ENCODE measurements at places on chromosomes 3 and 15. TPM values are rescaled to one million over a fixed set of nuclear protein-coding genes. Genes with fewer than 3 reads are reported as not detected.
A peak's percentile ranks its signal among the peaks of the same experiment; 100 is the strongest.

The NCKIPSD gene
- 21.1 TPM for total RNA-seq

DNA sequence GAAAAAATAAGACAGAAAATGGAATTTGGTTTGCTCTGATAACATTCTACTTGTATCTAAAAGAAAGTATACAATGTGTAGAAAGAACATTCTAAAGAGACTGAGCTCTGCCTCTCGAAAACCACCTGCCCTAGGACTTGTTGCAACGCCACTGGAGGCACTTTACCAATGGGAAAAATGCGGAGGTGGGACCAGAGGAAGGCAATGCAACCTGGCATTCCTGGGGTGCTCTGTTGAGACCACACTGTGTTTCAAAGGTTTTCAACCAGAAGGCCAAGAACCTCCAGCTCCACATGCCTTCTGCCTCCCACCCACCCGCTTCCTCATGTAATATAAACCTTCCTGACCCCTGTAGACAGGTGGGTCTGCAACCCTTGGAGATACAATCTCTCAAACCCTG, 4.5 kb downstream of the PROK2 start:
- DNase-seq = no peak

DNA sequence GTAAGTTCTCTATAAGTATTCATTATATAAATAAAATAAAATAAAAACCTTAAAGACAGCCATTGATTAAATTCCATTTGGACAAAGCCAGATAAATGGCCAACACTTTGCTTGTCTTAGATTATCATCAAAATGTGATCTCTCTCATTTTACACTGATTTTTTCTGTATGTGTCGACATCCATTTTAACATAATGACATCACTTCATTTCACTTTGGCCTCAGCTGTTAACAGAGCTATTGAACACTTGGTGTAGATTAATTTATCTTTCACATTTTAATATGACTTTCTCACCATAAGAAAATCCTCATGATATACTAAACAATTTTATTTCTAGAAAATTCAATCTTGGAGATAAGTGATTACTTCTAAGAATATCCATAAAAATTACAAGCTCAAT, 198.1 kb downstream of the MECOM start:
- no peak for DNase-seq

- DNase-seq = no peak
Observed at GRCh38 chr3:192844836-192845525, 72.7 kb downstream of the MB21D2 start.

DNA sequence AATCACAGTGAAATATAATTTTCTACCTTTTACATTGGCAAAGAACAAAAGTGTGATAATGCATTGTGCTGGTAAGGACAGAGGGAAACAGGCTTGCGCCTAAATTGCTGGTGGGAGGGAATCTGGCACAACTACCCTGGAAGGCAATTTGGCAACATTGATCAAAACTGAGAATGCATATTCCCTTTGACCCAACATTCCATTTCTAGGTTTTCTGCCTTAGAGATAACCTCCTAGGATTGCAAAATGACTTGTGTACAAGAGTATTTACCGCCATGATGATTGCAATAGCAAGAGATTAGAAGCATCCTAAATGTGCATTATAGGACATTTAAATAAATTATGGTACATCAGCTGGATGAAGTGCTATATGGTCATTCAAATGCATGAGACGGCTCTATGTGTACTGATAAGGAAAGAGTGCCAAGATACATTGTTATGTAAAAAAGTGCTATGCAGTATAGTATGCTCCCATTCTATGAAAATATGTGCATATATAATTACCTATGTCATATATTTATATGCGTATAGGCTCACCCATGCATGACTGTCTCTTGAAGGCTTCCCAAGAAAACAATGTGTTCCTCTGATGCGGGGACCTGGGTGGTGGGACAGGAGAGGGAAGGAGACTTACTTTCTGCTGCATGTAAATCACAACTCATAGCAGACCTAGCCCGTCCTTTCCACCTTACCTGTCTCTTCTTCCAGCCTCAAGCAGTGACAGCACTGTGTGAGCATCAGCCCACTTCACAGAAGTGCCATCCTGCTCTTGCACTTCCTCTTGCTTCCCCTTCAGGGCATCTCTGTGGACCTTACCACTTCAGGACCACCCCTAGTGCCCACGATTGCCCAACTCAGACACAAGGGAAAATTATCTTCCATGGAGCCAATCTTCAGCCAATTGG, 249.9 kb upstream of the TLE3 start:
- no peak for DNase-seq

- DNase-seq = no peak
Observed at GRCh38 chr15:101028321-101028720, 109.2 kb downstream of the LRRK1 start.

The GATM gene
- total RNA-seq = 0.78 TPM

The CFAP20DC gene
- 8.8 TPM for total RNA-seq

The HTR3E gene
- total RNA-seq = not detected

- DNase-seq = no peak
Observed at GRCh38 chr3:102098130-102098885, 249.0 kb downstream of the NFKBIZ start.

GRCh38 chr3:46947546-46947901, 29.0 kb downstream of the CCDC12 start:
- DNase-seq = no peak

DNA sequence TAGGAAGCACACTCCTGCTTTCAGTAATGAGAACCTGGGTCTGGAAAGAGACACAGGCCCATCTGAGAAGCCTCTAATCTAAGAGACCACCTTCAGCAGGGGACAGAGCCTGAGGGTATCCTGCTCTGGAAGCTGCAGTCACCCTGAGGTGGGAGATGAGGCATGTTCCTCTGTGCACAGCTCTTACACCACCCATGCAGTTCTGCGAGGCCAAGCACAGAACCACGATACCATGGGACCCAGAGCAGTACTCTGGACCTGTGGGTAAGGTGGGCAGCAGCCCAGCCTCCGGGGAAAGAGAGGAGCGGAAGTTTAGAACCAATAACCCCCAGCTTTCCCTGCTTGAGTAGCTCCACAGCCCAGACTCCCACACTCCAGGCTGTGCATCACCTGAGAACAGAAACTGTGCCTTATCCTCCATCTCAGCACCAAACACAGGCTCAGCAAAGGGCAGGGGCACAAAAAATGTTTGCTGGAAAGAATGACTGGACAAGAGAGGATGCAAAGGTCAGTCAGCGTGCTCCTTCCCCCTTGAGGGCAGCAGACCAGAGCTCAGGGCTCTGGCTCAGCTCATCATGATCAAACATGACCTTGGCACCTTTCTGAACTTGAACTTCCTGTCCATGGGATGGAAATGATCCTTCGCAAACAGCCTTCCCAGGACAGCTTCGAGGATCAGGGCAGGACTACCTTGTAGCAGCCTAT, 43.1 kb downstream of the RBPMS2 start:
- DNase-seq = no peak

DNA sequence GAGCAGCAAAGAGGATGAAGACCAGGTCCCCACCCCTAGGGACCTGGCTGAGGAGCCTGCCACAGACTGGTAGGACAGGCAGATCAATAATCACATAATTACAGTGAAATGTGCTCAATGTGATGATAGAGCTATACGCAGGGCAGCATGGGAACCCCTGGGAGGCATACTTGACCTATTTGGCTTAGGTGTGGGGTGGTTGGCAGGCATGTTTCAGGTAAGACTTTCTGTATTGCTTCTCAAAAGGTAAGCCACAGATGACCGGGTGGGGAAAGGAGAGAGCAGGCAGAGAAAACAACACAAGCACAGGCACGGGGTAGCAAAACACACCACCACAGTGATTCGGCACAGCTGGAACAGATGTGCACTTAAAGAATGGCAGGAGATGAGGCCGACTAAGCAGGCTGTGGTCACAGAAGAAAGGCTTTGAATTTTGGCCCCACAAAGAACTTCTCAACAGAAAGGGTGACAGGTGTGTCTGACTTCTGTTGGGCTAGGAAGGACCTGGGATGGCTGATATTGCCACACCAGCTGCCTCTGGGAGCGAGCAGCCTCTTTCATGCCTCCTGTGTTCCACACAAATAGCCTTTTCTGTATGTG, 64.1 kb downstream of the ABCC5 start:
- no peak for DNase-seq

GRCh38 chr15:69973102-69973714, 124.5 kb downstream of the TLE3 start:
- peak; percentile 51 for DNase-seq

The PSTPIP1 gene
- total RNA-seq = 0.19 TPM

GRCh38 chr3:107133891-107134290, 243.3 kb upstream of the CCDC54 start:
- DNase-seq = no peak

DNA sequence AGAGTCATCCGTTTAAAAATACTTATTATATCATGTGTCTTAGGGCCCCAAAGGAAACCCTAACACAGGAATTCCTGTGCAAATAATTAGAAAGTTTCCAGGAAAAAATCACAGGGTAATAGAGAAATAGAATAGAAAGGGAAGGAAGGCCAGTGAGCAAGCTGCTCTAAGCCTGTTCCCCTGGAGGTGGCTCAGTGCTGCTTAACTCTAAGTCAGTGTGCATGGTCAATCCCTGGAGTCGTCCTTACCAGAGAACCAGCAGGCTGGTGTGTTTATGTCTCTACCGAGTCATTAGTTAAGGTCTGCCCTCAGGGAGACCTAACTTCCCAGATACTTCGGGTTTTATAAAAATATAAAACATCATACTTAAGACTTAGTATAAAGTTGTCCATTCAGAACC, 21.0 kb upstream of the MCF2L2 start:
- DNase-seq = peak; percentile 49

DNA sequence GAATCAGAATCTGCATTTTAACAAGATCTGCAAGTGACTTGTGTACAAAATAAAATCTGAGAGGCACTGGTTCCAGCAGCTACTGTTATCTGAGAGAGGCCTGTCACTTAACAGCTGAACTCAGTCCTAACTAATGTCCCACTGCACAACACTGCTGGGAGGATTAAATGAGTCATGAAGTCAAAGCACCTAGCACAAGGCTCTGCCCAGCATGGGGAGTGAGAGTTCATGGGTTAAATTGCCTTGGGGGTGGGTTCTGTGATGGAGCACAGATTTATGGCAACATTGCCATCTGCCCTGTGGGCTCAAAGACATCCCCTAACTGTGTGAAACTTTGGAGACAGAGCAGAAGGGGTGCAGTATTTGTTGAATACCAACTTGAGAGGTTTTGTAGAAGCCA, 250.9 kb downstream of the PLCL2 start:
- no peak for DNase-seq

DNA sequence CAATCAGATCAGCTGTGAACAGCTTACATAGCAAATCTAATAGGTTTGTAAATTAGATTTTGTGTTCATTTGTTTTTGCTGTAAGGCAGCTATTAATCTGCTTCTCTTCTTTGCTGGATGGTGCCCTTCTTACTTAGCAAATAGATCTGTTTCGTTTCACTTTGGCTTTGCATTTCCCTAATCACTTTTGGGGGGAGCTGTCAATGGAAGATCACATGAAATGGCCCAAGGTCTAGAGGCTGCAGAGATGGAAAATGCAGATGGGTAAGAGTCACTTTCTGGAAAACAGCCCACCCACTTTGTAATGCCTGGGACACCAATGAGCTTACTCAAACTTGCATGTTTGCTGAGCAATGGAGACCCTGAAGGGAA, 36.4 kb downstream of the ST8SIA2 start:
- DNase-seq = no peak

DNA sequence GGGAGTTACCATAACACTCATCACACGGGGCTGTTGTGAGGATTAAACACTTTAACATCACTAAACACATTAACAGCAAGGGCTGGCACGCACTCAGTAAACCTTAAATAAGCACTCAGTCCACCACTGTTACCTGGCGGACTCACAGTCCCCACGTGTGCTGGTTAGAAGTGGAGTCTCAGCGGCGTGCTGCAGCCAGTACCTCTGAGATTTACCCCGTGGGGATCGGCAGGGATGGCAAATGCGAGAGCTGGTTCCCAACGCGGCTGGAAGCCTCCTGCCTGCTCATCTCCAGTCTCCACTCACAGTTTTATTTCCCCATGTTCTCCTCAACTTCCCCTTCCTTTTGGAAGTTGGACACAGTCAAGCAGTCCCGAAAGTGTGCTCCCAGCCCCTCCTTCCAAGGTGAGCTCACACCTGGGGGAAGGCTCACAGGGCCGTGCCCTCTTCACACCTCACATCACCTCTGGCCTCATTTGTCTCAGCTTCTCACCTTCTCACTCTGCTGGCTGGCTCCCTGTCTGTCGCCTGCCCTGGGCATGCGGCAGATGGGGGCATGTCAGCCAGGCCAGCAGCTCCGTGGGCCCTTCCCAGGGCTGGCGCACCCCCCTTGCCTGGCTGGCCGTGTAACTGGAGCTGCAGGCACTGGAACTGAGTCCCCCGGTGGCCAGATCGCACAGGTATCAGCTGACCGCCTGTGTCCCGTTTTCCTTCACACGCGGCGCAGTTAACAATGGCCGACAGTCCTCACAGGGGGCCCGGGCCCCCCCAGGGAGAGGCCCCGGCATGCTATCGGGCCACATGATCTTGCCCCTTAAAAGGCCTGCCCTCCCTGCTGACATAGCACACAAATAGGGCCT, 87.1 kb downstream of the WNT7A start:
- no peak for DNase-seq

DNA sequence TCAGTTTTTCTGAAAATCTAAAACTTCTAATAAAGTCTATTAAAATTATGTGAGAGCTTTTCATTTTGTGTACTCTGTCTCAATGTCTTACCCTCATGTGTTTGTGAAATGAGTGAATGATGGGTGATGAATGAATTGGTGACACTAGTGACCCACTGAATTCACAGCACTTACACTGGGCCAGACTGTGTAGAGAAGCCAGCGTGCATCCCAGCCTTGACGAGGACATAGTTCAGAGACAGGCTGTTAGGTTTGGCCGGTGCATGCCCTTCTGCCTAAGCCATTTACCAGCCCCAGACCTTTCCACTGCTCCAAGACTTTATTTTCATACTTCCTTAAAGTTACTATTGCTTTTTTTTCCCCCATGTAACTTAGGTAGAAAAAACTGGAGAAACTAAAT, 38.8 kb downstream of the FBXO22 start:
- no peak for DNase-seq

- no peak for DNase-seq
Observed at GRCh38 chr15:66261056-66261455, 7.5 kb upstream of the MEGF11 start.

The PLCL2 gene
- 5.8 TPM for total RNA-seq

DNA sequence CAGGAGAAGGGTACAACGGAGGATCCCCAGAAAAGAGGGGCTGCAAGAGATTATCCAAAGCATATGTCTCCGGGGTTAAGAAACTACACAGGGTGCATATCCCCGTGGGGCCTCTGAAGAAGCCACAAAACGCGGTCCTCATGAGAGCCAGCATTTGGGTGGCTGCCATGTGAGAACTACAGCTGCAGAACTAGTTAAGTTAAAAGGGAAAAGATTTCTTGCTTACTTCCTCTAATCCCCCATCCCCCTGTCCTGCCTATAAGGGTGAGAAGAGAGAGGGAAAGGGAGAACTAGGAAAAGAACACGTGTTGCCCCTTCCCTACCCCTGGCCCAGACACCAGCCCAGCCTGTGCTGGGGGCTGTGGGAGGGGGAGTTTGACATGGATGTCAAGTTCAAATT, 70.4 kb upstream of the PCSK6 start:
- DNase-seq = no peak

DNA sequence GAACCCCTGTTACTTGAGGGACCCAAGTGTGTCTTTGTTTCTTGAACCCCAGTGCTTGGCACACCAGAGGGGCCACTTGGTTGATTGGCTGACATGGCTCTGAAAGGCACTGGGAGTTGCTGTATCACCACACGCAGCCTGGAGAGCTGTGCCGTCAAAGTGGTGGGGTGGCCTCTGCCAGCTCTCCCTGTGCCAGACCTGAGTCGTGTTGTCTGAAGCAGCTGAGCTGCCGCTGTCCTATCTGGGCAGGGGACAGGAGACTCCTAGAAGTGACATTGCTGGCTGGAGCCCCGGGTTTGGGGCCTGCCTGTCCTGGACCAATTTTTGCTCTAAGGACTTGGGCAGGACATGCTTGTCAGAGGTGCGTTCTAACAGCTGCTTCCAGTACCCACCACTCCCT, 5.5 kb upstream of the SNX22 start:
- no peak for DNase-seq
